Endothelial cell (in vitro differentiated cells): ENCODE measurements at places on chromosomes 12 and 14.

GRCh38 chr12:110546339-110546738 is 36.8 kb downstream of the PPTC7 start:
- DNase-seq = no peak

- peak; percentile 60 for DNase-seq
Observed at GRCh38 chr12:53046655-53047220, 3.1 kb upstream of the TNS2 start.

DNA sequence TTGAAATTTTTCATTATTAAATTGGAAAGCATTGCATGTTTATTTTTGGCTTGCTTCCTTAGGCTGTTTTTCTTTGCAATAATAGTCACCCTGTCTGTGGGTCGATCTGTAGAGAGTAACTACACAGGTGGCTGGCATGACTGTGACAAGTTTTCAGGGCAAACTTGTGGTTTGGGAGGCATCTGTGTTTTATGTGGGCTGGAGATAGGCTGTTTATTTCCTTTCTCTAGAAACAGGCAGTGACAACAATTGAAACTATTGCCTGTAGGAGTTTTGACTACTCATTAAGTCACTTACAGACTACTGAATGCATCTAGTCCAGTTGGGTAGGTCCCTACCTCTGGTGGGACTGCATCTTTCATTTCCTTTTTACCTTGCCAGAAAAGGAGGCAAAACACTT is 155.6 kb downstream of the DYRK2 start:
- DNase-seq = no peak

GRCh38 chr12:18224745-18225144 is 36.6 kb upstream of the PIK3C2G start:
- no peak for DNase-seq

DNA sequence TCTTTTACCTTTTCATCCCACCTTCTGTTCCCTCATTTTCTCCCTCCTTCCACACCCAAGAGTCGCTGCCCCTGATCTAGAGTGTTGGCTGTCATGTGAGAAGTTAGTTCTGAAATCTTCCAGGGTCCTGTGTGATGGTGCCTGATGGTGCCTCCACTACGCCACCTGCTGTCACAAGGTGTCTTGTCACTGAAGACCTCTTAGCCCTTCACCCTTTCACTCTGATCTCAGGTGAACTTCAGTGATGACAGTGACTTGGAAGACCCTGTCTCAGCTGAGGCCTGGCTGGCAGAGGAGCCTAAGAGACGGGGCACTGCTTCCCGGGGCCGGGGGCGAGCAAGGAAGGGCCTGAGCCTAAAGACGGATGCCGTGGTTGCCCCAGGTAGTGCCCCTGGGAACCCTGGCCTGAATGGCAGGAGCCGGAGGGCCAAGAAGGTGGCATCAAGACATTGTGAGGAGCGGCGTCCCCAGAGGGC is 7.6 kb upstream of the PFDN5 start:
- DNase-seq = peak; percentile 79

DNA sequence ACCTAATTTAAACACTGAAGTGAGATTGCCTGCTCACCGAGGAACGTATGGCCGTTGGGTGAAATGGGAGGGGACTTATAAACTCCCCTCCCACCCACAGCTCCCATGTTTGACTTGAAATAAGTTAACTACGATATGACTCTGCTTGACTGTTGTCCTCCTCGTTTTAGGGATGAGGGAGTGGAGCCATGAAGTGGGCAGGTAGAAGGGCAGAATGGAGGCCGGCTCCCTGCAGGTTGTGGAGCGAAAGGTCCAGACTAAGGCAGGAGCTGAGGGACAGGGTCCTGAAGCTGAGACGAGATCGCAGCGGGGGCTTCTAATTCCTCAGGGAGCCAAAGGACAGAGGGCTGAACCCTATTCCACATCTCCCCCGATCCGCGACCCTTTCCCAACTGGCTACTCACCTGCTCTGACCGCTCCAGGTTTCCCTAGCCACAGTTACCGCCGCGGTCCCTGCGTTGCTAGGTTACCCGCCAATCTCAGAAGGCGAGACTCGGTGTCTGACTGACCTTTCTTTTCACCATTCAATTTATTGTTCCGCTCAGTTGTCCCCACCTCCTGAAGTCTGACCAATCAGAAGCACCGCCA is 577 bp upstream of the TPCN1 start:
- peak; percentile 13 for DNase-seq

DNA sequence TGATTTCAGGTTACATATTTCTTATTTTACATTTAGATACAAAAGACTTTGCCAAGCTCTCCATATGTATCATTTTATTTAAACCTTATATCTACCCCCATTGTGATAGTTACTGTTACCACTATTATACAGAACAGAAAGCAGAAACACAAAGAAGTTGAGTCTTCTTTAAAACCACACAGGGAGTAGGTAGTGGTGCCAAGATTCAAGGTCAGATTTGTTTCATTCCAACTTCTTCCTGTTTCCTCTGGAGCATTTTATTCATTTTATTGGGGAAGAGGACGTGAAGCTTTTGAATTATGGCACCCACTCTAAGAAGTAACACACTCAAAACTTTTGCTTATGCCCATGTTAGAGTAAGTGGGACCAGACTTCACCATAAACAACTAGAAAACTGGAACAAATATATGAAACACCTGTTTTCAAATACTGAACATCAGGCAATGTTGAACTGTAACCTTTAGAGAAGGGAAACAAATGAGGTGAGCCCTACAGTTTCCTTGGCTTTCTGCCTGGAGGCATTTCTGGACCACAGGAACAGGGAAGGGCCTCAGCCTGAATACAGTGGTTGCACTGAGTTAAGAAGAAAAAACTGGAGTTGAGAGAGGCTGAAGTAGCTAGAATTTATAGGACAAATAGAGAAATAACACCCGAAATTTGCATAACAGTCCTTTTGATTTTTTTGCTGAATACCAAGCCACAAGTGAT is 160.4 kb upstream of the SSTR1 start:
- DNase-seq = no peak

- no peak for DNase-seq
Observed at GRCh38 chr12:40314927-40315326, 90.1 kb downstream of the LRRK2 start.

GRCh38 chr14:30277268-30277667 is 281.7 kb upstream of the G2E3 start:
- no peak for DNase-seq
